T-helper 17 cell (primary cell): ENCODE measurements at places on chromosomes 7 and 10.

GRCh38 chr7:141660259-141660658 lies 41.7 kb downstream of the DENND11 start:
- H3K27ac ChIP-seq: peak overlapping the region; percentile 72
- DNase-seq: no peak
- no peak overlapping the region for H3K4me3 ChIP-seq

DNA sequence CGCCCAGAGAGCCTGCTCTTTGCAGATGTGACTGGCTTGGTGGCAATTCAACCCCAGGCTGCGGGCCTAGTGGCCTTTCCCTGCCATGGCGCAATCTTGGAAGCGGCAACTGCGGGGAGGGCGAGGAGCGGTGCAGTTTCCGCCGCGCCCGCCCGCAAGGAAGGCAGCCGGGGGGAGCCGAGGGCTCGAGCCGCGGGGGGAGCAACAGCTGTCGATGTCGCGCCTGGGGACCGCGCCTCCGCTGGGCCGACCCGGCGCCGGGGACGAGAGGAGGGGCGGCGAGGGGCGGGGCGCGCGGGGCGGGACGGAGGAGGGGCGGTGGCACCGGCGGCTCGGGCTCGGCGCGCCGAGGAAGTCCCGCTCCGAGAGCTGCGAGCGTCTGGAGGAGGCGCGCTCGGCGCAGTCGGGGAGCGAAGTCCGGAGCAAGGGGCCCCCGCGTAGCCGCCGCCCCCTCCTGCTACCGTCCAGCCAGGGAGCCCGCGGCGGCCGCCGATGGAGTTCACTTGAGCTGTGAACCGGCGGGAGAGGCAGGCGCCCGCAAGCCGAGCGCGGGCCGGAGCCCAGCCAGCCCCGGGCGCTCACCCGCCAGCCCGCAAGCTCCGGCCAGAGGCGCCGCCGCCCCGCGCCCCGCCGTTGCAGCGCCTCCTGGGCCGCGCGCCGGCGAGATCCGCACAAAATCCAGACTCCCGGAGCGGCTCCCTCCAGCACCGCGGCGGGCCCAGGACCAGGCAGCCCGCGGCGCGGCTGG lies 438.1 kb upstream of the GALNT17 start:
- peaks cover 9% of the 10 kb centered on the region for H3K27me3 ChIP-seq
- peak overlapping the region; percentile 96 for H3K4me3 ChIP-seq
- peak overlapping the region; percentile 45 for H3K27ac ChIP-seq
- DNase-seq: peak; percentile 39
- peaks cover 2% of the 10 kb centered on the region for H3K36me3 ChIP-seq

- peaks cover 76% of the 10 kb centered on the region for H3K4me1 ChIP-seq
- H3K27ac ChIP-seq: peak overlapping the region; percentile 94
- no peak for DNase-seq
Measured at GRCh38 chr10:17427201-17427600, 27.2 kb downstream of the ST8SIA6 start.

DNA sequence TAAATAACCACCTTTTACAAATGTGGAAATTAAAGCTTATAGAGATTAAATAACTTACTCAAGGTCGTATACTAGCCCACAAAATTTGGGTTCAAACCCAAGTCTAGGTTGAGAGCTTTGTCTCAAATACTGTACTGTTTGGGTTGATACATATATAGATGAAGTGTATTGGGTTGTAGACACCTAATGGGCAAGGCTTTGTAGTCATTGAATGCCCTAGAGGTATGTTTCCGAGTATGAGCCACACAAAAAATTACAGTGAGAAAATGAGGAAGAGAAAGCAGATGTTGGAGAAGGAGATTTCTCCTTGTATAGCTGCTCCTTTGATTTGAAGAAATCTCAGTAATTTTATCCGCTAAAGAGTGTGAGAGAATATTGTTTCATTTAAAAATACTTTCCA lies 60.6 kb downstream of the C1GALT1 start:
- peaks cover 9% of the 10 kb centered on the region for H3K36me3 ChIP-seq
- H3K4me1 ChIP-seq: peaks cover 29% of the 10 kb centered on the region
- H3K27me3 ChIP-seq: no peaks in the 10 kb centered on the region
- H3K27ac ChIP-seq: peak overlapping the region; percentile 39
- no peak overlapping the region for H3K4me3 ChIP-seq
- DNase-seq: no peak

GRCh38 chr7:111485701-111486380 lies 76.5 kb downstream of the IMMP2L start:
- H3K27me3 ChIP-seq: no peaks in the 10 kb centered on the region
- no peak for DNase-seq
- no peak overlapping the region for H3K4me3 ChIP-seq
- no peak overlapping the region for H3K27ac ChIP-seq

DNA sequence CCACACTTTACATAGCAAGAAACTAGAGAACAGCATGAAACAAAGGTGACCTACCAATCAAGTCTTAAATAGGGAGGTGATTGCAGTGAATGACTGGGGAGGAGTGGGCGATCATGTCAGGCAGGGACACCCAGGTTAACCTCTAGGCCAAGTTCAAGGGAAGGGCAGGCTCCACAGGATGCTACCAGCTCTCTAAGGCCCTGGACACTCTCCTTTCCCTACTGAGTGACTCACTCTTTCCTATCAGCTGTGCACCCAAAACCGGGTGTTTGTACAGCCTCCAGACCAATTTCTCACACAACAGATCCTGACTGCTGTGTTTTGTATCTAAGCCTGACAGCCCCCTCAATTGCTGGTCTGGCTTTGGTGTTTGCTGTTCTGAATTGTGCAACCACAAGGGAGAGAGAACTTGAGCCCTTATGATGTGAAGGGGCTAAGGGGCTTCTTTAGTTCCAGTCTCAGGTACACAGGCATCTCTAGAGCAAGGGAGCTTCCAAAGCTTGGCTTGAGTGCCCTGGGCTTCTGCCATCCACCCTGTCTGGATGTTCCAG lies 107.8 kb downstream of the TBXAS1 start:
- DNase-seq: no peak
- H3K27me3 ChIP-seq: peaks cover 7% of the 10 kb centered on the region
- no peak overlapping the region for H3K27ac ChIP-seq
- peaks cover 2% of the 10 kb centered on the region for H3K4me1 ChIP-seq
- peaks cover 8% of the 10 kb centered on the region for H3K36me3 ChIP-seq

- peaks cover 6% of the 10 kb centered on the region for H3K4me1 ChIP-seq
- no peak overlapping the region for H3K27ac ChIP-seq
- no peak overlapping the region for H3K4me3 ChIP-seq
- H3K27me3 ChIP-seq: peaks cover 6% of the 10 kb centered on the region
- H3K36me3 ChIP-seq: no peaks in the 10 kb centered on the region
- DNase-seq: no peak
Measured at GRCh38 chr10:22505911-22506685, 160.8 kb downstream of the SPAG6 start.

DNA sequence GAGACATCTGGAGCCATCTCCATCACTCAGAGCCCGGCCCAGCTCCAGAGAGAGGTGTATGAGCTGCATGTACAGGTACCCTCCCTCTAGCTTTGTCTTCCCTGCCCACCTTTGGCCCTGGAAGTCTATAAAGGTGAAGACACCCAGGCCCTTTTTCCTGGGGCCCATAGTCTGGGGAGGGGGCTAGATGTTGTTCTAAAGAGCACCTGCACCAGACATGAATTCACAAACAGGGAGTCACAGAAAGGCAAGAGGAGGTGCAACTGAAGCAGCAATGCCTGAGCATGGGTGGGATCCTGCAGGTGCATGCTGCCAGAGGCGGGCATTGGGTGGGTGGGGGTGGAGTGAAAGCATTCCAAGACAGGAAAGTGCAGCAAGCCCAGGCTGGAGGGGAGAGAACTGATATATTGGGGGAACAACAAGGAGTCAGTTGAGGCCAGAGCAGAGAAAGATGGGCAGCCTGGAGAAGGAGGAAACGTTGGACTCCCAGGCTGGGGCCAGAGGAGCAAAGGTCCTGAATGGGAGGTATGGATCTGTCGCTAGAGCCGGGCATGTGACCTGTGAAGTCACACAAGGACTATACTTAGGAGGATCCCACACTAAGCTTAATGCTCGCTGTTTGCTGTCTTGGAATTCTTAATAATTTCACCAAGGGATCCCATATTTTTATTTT lies 11.7 kb downstream of the CDHR1 start:
- H3K27ac ChIP-seq: no peak overlapping the region
- H3K4me3 ChIP-seq: no peak overlapping the region
- H3K27me3 ChIP-seq: peaks cover 35% of the 10 kb centered on the region
- H3K4me1 ChIP-seq: no peaks in the 10 kb centered on the region
- peaks cover 6% of the 10 kb centered on the region for H3K36me3 ChIP-seq

DNA sequence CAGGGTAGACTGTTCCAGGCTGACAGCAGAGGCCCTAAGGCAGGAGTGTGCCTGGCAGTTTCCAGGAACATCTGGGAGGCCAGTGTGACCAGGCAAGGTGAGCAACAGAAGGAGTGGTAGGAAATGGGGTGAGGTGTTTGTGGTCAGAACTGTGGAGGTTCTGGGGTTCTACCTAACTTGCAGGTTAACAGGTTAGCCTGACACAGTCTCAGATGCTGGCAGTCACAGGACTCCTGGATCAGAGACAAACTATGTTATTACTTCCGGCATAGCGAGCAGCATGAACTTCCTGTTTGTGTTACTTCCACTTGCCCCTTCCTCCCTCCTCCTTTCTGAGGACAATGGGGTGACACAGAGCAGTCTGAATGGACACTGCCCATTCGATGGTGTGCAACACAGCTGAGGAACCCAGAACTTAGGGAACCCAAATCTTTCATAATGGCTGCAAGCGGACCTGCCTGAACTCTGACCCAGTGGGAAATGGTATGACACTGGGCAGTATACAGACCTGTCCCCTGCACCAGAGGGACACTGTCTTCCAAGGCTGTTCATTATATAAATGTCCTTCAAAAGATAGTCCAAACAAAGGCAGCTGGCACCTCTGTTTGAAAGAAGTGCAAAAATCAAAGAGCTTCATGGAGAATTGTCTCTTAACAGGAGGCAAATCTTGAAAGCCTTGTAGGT lies 3.9 kb upstream of the SAR1A start:
- peak overlapping the region; percentile 63 for H3K27ac ChIP-seq
- peak overlapping the region; percentile 73 for H3K4me3 ChIP-seq
- no peak for DNase-seq
- peaks cover 19% of the 10 kb centered on the region for H3K4me1 ChIP-seq

- no peaks in the 10 kb centered on the region for H3K27me3 ChIP-seq
- no peak overlapping the region for H3K4me3 ChIP-seq
- H3K27ac ChIP-seq: no peak overlapping the region
Measured at GRCh38 chr7:118502235-118502634, 277.7 kb downstream of the ANKRD7 start.

DNA sequence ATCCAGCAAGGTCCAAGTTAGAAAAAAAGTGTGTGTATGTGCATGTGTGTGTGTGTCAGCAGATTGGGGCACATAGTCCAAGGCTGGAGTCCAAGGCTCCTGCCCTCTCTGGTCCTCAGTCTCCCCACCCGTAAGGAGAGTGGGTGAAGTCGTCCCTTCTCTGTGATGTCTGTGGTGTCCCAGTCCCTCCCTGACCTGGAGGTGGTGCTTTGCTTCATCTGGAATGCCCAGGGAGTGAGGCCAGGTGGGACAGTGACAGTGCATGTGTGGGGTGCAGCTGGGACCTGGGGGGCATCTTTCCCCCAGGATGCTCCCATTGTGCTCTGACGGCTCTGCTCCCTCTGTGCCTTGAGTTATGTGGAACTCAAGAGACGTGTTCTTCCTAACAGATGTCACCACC lies 18.0 kb downstream of the AQP1 start:
- no peak overlapping the region for H3K4me3 ChIP-seq
- H3K27me3 ChIP-seq: peaks cover 19% of the 10 kb centered on the region
- no peaks in the 10 kb centered on the region for H3K4me1 ChIP-seq
- no peaks in the 10 kb centered on the region for H3K36me3 ChIP-seq
- no peak overlapping the region for H3K27ac ChIP-seq
- DNase-seq: peak; percentile 2

DNA sequence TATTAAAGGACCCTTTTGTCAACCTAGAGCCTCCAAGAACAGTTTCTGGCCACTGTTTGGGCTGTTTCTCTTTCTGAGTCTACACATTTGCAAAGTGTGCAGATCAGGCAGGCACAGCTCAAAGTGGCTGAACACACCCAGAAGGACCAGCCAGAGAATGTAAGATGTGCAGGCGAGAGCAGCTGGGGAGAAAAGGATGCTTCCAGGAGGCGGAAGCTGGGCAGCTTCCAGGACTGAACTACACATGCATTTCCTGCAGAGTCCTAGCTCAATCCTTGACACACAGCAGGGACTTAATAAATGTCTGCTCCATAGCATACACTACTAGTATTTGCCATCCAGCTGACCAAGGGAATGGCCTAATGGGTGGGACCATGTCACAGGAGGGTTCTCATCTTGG lies 70.9 kb downstream of the CTBP2 start:
- H3K36me3 ChIP-seq: no peaks in the 10 kb centered on the region
- H3K27me3 ChIP-seq: peaks cover 56% of the 10 kb centered on the region
- H3K4me1 ChIP-seq: no peaks in the 10 kb centered on the region

DNA sequence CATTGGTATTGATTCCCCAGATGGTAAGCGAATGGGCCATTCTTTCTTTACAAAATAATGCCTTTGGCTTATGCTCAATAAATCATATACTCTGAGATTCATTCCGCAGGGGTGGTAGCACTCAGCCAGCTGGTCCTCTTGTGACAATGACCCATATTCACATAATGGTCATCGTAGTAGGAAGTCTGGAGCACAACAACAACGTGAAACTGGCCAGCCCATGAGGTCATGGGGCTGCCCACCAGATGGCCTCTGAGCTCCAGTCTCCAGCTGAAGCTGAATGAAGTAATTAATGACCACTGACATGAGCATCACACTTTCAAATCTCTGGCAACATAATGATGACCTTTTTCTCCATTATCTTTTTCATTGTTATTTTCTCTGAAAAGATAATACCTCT lies 42.3 kb upstream of the SORCS1 start:
- no peaks in the 10 kb centered on the region for H3K27me3 ChIP-seq
- no peak overlapping the region for H3K4me3 ChIP-seq
- no peaks in the 10 kb centered on the region for H3K4me1 ChIP-seq
- DNase-seq: no peak
- H3K27ac ChIP-seq: no peak overlapping the region

- H3K36me3 ChIP-seq: no peaks in the 10 kb centered on the region
- peaks cover 4% of the 10 kb centered on the region for H3K27me3 ChIP-seq
- no peak overlapping the region for H3K4me3 ChIP-seq
- H3K4me1 ChIP-seq: peaks cover 27% of the 10 kb centered on the region
- no peak for DNase-seq
Measured at GRCh38 chr10:110411047-110411410, 86.7 kb upstream of the DUSP5 start.

DNA sequence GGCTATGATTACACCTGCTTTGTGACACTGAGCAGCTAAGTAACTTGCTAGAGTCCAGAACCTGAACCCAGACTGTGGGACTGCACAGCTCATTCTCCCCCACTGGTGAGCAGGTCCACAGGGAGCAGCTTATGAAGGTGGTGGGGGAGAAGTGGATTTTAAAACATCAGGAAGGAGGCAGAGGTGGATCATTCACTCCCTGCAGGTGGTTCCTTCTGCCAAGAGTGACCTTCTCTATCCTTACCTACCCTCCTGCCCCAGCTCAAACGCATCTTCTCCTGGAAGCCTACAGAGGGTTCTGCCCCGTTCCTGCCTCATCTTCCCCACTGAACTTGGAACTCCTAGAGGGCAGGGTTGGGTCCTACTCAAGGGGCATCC lies 539 bp upstream of the FAM241B start:
- no peak for DNase-seq
- no peaks in the 10 kb centered on the region for H3K27me3 ChIP-seq
- H3K36me3 ChIP-seq: no peaks in the 10 kb centered on the region
- peak overlapping the region; percentile 80 for H3K4me3 ChIP-seq
- peak overlapping the region; percentile 61 for H3K27ac ChIP-seq
